ENCODE measurements at places on chromosomes 6 and 20.
A peak's percentile ranks its signal among the peaks of the same experiment; 100 is the strongest.

DNA sequence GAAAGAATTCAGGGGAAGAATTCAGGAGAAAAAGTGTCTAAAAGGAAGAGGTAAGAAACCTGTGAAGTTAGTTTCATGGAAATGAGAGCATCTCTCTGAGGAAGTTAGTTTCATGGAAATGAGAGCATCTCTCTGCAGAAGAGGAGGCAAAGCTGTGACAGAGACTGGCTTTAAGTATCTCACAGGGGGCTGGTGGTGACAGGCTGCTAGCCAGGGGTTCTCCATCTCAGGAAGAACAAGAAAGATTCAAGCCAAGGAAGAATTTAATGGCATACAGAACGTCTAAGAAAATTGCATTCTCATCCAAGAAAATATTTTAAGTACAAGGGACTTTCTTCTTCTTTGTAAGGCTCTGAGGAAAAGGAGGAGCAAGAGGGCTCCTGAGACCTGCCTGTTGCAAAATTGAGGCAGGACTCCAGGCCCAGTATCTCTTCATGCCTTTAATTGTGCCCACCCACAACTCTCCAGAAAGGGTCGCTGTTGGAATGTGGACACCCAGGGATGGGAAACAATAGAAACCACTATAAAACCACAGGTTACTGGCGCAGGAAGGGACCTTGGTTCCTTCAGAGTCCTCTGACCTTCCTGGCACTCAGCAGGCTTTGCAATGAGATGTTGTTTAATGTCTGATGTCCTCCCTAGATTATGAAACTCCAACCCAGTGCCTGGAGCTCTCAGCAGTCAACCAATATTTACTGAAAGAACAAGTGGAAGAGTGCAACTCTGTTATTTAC is 136.8 kb downstream of the FNDC1 start:
- DNase-seq = no peak

DNA sequence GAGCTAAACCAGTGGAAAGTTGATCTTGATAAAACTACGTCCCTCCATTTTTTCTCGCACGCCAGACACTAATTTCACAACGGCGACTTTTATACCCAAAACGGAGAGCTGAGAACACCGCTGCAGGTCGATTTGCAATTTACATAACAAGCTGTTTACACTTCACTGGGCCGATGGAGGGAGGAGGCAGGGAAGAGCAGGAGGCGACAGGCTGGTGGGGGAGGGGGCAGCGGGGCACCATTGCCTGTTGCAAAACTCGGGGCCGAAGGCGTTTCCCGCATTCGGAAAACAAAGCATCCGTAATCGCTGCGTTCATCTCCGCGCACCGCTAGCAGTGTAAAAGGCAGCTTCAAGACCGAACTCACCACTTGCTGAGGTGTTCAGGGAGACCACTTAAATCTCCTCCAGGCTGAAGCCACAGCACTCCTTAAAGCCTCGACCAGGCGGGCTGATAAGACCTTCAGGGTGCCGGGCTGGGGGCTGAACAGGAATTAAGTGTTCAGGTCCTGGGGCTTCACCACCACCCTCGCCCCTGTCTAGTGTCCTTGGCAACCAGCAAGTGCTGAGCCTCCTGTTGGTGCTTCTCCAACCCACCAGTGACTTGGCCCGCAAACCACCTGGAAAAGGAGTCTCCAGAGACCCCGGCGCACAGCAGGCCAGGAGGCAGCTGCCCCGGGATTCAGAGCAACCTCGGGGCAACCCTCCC is 2.0 kb upstream of the FOXC1 start:
- DNase-seq = no peak

DNA sequence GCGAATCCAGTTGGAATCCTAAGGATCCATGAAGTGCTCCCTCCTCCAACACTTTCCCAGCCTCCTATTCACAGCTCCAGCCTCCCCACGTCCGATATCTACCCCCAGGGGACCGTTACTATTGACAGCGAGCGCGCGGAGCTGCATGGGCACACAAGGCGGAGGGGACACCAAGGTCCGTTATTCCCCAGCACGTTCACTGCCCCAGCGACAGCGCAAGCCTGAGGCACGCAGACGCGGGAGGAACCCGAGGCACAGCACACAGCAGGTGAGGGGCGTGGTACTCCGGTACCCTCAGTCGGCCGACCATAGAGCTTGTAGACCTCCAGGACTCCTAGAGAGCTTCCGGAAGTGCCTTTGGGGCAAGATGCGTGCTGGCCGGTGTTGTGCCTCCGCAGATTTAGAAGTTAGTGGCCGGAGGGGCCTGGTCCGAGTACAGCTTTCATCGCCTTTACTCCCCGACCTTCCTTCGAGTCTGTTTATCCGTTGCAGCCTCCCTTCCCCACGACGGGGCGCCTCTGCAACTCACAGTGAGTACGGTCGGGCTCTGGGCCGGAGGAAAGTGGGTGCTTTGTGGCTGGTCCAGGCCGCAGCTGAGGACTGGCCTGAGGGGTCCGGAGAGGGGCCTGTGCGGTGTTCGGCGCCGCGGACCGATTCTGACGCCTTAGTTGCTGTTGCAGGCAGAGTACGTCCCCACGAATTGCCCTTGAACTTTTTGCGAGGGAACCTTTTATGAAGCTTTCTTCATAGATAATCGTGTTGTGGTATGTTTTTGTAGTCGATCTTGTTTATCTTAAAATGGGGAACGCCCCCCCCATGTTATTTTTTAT is at the start of gene ZKSCAN8:
Gene ZKSCAN8, plus strand, starts transcription at position 384 of the 830 bp plus-strand sequence. CDS start 6,525 bp downstream, outside the sequence.
- DNase-seq = peak; percentile 59

DNA sequence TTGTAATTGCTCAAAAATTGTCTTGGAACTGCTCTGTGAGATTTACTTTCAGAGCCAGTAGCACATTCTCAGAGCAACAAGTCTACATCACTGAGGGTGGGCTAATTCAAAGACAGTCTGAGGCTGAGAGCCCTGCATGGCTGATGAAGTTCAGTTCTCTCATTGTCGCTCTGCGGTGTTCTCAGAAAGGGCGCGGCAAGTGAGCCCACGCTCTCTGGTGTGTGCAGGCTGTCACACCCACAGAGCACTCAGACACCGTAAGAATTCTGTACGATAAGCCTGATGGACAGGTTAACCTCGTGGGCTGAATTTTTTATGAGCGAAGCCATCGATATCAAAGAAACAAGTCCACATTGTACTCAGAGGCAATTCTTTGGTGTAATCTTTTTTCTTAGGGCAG is 557.8 kb downstream of the HACE1 start:
- DNase-seq = no peak

DNA sequence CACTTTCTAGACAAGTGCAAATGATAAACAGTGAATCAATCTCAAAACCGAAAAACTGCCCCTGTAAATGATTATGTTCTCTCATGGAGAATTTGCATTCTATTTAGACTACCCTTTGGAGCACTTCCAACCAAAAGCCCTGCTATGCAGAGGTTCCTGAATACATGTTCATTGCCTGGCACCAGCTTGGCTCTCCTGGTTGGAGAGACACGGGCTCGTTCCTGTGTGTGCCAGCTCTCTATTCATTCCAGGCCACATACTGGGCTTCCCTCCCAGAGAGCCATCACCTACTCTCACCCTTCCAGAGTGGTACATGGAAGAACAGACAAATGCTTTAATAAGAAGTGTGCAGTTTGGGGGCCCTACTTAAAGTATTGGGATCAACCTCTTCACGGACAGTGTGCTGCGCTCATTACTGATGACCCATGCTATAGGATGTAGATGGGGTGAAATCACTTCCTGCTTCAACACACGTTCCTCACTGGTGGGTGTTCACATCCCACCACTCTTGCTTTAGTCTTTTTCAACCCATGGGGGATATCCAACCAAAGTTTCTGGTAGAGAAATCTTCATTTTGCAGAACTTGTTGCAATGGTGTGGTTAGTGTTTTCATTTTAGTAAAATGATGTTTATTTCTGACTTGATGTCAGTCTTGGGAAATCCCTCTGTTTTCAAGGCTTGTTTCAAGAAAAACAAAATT is 38.5 kb upstream of the NAA20 start:
- DNase-seq = no peak

GRCh38 chr20:62692176-62692575 is 16.5 kb upstream of the NTSR1 start:
- DNase-seq = no peak

- DNase-seq = no peak
Observed at GRCh38 chr6:1618311-1619097, 8.8 kb downstream of the FOXC1 start.

GRCh38 chr20:60034231-60035110 is 76.2 kb downstream of the CDH26 start:
- no peak for DNase-seq

GRCh38 chr6:149335924-149336608 is 18.6 kb downstream of the TAB2 start:
- no peak for DNase-seq

GRCh38 chr6:135147637-135148592 is 33.2 kb upstream of the MYB start:
- no peak for DNase-seq

DNA sequence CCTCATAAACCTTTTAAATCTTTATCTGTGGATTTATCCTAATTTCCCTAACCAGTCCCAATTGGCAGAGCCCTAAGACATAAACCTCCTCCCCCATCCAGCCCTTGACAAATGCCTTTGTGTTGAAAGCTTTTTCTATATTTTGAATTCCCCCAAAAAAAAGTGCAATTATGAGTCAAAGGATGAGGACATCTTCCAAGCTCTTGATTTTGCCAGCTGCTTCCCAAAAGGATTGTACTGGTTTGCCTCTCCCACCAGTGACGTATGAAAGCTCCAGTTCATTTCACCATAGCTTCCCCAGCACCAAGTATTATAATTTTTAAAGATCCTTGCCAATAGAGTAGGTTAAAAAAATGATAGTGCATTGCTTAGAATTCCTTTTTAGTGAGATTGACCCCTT is 38.9 kb downstream of the SIRPA start:
- no peak for DNase-seq

DNA sequence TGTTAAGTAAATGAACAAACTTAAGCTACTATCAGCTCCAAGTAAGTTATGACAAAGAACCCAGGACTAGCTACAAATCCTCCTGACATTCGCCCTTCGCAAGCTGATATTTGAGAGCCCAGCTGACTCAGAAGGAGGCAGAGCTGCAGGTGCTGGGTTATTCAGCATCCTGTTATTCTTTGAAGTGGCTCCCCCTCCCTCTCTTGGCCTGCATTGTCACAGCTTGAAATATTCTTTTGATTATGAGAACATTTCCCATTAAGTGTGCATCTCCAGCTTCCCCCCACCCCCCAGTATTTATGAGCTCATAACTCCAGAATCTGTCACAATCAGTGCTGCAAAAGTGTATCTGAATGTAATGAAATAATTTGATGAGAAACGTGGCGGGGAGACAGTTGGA is 78.8 kb upstream of the RALY start:
- no peak for DNase-seq

GRCh38 chr20:17648315-17648646 is 33.8 kb downstream of the RRBP1 start:
- no peak for DNase-seq

DNA sequence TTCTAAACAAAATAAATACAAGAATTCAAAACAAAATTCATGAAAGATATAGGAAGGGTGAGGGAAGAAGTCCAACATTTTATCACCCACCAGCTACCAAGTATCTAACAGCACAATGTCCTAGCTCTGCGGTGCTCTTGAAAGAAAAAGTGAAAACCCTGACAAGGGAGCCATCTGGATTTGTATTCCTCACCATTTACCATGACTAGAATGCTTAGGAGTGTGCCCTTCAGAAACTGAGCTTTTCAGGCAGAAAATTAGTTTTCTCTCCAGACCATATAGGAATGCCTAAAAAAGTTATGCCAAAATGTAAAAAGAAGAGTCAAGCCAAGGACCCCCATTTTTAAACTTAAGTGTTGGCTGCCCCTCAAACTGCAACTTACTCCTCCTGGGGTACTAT is 4.5 kb downstream of the SNX5 start:
- DNase-seq = no peak

DNA sequence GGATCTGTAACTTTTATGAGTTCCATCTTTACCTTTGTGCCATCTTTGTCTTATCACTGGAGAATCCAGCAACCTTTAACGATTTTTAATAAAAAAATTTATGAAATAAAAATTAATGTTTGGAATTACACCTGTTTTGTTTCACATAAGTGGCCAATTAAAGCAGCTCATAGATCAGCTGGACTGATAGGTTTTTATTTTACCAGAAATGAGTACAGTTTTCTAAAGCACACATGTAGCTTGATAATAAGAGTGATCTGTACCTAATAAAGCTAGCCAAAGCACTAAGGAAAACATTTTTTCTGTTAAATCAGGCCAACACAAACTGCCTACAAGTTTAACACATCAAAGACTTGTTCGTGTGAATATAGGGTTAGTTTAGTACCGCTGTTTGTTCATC is 500.1 kb downstream of the CDKAL1 start:
- DNase-seq = no peak

DNA sequence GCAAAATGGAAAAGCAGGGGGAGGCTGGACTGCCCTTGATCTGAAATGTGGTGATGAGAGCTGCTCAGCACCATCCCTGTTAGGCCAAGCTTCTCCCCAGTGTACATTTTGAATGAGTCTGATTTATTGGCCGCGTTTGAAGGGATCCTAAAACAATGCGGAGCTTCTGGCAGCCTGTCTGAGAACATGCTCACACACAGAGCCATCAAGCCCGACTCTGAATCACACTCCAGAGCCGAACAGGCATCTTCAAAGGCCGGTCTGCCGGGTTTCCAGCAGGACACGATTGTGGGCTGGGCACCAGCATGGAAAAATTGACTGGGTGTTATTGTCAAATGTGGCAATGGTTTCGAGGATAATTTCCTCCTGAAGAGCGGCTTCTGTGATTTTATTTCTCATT is 235.9 kb downstream of the TFAP2C start:
- no peak for DNase-seq

DNA sequence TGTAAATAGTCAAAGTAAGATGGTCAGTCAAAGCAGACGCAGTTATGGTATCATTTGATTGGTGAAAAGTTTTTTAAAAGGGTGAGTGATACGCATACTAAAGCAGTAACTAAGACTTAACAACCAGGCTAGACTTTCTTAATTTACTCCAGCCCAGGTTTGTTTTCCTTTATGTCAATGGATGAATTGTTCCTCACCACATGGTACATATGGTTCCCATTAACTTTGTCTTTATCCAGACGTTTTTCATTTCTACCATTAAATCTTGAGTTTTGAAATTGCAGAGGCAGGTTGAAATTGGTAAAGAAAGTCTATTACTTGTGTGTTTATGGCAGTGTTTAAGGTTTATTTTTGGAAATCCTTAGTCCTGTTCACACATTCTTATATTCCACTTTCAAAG is 98.5 kb upstream of the SCGN start:
- no peak for DNase-seq

DNA sequence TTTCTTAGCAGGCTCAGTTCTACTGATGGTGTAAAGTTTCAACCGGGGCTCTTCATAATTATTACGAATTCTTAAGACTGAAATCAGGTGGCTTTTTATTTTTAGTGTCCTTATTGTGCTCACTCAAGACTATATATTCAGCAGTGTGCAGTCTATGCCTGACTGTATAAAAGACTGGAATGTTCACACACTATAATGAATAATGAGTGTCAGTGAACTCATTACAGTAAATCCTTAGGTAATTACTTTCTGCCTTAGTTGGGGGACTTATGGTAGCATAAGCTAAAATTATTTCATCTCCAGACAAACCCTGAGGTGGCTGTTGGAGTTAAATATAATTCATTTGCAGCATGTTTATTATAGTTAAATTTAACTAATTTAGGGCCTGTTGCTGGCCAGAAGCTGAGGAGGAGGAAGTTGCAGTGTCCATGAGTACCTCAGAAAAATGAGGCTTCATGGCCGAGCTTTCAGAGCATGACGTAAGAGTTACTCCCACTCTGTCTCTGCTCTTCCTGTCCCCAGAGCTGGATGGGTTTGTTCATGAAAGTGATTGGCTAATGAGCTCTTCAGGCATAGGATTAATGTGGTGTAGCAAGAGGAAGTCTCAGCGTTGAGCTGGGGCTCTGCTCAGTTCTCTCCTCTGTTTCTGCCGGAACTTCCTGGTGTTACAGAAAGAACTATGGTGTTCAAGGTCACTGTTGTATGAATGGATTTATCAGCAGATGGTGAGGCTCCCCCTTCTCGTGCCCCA is 335.7 kb downstream of the NRN1 start:
- DNase-seq = no peak
